CD4-positive, alpha-beta T cell treated with Interleukin-15 for 4 hours (primary cell): ENCODE measurements at places on chromosomes 2 and 18.

DNA sequence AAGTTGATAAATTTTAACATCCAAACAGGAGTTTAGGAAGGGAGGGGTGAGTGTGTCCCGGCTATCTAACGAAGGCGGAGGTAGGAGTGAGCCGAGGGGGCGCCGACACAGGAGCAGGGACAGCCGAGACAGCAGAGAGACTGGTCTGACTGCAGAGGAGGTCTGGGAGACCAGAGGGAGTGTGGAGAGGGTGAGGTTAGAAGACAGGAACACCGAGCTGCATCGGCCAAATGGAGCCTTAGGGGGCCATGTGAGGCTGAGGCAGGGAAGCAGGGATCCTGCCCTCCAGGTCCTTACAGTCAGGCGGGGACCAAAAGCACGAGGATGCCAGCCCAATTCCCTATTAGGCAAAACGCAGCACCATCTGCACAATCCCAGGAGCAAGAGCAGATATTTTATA is 67.0 kb downstream of the SFXN5 start:
- DNase-seq: no peak

DNA sequence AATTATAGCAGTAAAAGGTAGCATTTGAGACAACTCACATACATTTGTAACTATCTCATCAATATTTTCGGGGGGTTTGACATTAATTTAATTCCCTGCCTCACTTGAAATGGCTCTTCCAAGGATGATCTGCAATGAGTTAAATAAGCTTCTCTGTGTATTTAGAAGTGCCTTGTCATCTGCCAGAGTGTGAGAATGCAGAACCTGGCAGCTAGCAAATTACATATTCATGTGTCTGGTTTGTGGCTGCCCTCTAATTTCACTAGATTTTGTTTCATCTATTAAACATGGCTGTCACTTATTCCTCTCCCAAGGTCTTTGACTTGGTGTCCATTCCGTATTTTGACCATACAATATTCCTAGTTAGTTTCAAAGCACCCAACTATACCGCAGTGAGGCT is 158.3 kb upstream of the CAVIN2 start:
- DNase-seq: no peak

DNA sequence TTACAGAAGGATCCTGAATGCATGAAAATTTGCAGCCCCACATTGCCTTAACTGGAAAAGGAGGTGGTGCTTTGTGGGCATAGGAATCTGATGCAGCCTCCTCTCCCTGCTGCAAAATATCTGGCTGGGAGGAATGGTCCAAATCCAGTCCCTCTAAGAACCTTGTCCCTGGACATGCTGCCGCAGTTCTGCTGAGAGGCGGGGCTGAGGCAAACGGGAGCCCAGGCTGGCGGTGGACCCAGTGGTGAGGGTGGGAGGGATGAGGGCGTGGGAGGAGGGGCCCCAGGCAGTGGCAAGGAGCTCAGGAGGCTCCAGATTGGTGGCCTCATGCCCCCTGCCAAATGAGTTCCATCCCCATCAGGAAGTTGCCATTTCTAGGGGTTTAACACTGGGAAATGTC is 36.2 kb downstream of the ZAP70 start:
- no peak for DNase-seq

- no peak for DNase-seq
These were observed 661.9 kb upstream of the ID2 start for GRCh38 chr2:8019934-8020333.

DNA sequence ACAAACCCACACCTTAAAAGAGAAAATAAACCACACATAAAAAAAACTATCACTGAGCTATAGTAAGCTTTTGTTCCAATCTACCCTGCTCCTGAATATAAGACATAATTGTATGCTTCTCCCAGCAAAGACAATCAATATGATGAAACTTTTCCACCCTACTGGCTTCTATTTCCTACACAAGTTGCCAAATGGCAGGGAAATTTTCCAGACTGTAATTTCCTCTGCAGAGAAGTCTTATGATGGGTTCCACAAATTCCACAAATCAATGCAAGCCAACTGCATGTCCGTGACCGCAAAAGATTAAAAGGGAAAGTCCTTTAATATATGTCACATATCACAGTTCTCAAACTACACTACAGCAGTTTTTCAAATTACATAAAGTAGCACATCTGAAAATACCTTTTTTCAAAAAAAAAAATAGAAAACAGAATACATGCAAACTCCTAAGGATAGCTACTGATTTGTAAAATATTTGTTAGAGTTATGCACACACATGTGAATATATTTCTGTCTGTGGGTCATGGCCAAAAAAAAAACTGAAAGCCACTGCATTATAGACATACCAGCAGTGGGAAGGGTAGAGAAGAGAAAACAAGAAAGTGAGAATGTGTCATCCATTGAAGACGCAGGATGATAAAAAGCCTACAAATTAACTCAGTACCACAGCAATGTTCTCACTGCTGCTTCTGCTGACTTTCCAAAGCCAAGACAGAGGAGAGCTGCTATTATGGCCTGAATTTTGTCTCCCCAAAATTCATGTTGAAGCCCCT is 61.4 kb downstream of the RPL31 start:
- no peak for DNase-seq
